ENCODE measurements at places on chromosomes 2 and 18. TPM values are rescaled to one million over a fixed set of nuclear protein-coding genes. Genes with fewer than 3 reads are reported as not detected.

LBX2 gene
- 0.82 TPM for polyA plus RNA-seq

ITGB6 gene
- not detected for polyA plus RNA-seq

SLC25A52 gene
- not detected for polyA plus RNA-seq

ARL5A gene
- polyA plus RNA-seq: 26.8 TPM

ARHGEF33 gene
- polyA plus RNA-seq: 1.6 TPM

MEX3C gene
- 30.9 TPM for polyA plus RNA-seq

KCNG2 gene
- polyA plus RNA-seq: 0.13 TPM

CCDC74B gene
- 15.1 TPM for polyA plus RNA-seq

GPR155 gene
- 0.82 TPM for polyA plus RNA-seq

NEU2 gene
- polyA plus RNA-seq: not detected

CFAP65 gene
- polyA plus RNA-seq: 0.37 TPM

IL37 gene
- polyA plus RNA-seq: not detected

AMER3 gene
- polyA plus RNA-seq: not detected

C1QL2 gene
- polyA plus RNA-seq: 0.87 TPM

ZSWIM2 gene
- polyA plus RNA-seq: not detected

All from GM23338 (cell line).